ENCODE measurements at places on chromosomes 1 and 21. TPM values are rescaled to one million over a fixed set of nuclear protein-coding genes. Genes with fewer than 3 reads are reported as not detected.

DNA sequence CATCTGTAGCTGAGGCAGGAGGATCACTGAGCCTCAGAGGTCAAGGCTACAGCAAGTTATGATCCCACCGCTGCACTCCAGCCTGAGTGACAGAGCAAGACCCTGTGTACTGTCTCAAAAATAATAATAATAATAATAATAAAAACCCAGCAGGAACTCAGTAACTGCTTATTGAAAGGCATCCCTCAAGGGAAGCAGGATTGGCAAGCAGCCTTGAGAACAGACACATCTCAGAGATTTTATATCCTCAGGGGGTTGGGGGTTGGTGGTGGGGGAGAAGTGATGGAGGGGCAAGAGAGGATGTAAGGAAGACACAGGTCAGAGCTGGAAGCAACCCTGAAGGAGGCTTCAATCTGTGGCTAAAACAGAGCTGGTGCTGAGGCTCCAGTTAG lies 29.6 kb downstream of the GNB1 start:
- DNase-seq, result no peak

GRCh38 chr1:91760512-91760911 lies 125.4 kb downstream of the TGFBR3 start:
- no peak for DNase-seq

DNA sequence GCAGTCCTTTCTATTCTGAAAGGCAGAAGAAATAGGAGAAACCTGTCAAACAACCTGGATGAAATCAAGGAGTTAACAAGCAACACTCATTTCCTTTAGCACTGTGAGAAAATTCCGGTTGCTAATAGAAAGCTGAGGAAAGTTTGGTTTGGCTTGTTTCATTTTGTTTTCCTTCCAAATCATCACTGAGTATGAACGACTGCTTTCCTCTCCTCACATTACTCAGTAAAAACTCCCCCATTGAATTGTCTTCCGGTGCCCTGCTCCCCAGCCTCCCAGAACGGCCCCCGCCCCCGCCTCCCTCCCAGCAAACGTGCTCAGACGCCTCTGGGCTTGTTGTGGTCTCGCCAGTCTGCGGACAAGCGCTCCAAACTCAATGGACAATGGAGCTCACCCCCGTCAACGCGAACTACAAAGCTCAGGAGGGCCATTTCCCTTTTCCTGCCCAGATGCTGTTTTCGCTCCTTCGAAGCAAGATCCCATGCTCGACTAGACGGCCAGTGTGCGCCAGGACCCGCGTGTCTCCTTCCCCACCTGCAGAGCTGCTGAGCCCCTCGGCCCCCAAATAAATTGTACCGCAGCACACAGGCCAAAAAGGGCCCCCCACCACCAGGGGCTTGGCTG lies 747 bp downstream of the STX6 start:
- peak; percentile 62 for DNase-seq

Gene TMPRSS15
- not detected for total RNA-seq

DNA sequence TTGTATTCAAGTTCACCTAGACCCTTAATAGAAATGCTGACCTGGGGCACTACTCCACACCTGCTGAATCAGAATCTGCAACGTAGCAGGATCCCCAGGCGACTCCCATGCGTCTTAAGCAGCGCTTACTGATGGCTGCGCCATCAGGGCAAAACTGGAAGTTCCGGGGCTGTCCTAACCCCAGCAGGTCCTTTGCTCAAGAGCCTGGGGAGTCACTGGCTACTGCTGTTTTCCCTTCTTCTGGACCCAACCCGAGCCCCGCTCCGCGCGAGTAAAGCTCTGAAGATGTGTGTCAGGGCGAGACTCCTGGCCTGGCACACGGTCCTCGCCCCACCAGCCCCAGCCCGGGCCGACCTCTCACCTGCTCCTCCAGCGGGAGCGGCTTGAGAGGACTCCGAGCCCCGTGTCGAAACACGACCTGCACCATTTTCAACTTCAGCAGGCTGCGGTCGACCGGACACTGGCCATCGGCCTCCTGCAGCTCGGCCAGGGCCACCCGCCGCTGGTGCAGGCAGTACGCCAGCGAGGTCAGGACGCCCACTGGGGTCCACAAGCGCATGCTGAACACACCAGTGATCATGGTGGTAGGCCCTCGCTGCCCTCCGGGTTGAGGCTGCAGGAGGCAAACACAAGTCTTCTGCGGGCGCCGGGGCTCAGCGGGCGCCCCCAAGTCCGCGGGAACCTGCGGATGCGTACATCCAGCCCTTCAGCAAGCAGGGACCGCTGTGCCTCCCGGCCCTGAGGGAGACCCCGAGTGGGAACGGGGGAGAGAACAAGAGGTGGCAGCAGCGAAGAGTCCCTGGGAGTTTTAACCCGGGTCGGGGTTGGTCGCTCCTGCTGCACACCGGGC lies 630 bp downstream of the ACP6 start:
- no peak for DNase-seq

GRCh38 chr1:155108296-155108695 lies 19.4 kb upstream of the EFNA1 start:
- no peak for DNase-seq

- no peak for DNase-seq
These were observed 57.6 kb downstream of the TRIM33 start for GRCh38 chr1:114453361-114453784.

Gene ELAPOR1
- total RNA-seq, result 1.2 TPM

DNA sequence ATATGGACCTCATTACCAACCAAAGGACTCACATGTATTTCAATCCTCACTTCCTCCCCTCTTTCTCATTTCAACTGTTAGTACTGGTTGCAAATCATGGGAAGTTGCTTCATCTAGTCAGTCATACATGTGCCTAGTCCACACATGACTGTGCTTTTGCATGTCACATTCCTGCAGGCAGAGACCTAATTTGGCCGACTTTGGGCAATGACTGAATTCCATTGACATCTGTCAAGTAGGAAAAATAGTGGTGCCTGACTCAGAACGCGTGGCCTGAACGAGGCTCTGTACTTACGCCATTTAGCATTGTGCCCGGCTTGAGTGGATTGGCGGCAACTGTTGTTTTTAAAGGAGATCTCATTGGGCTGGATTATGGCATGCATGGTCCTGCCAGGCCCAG lies 18.0 kb downstream of the PTPRU start:
- no peak for DNase-seq

- peak; percentile 51 for DNase-seq
These were observed 102.7 kb upstream of the IVNS1ABP start for GRCh38 chr1:185419718-185420117.

Gene ANGPTL3
- total RNA-seq, result not detected

DNA sequence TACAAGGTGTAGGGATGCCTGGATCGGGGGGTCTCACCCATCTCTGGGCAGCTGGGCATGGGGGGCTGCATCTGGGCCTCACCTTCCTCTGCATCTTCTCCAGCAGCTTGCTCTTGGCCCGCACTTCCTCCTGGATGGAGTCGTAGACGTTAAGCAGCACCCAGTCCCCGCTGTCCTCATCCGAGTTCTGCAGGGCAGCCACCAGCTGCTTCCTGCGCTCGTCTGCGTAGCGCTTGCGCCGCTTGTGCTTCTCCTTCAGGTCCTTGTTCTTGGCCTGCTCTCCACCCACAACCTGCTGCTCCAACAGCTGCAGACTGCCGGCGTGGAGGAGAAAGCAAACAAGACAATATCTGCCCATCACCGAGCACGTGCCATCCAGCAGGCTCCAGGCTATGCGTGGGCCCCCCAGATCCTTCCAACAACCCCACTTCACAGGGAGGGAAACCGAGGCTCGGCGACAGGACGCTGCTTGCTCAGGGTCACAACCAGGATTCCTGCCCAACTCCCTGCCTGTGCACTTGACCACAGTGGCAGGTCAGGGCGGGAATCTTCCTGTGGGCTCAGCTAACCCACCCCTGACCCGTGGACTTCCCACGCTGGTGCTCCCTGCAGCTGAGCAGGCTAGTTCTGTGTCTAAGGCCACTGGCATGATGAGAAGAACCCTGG lies 21.5 kb upstream of the DDOST start:
- DNase-seq, result no peak

Gene ADGRL2
- total RNA-seq, result 0.22 TPM

Gene S100B
- total RNA-seq, result not detected

- DNase-seq, result peak; percentile 84
These were observed at the start of gene ADAM15 for GRCh38 chr1:155050560-155051341. Gene ADAM15, plus strand, starts transcription at chr1:155051316. Its CDS starts 71 bp downstream, at chr1:155051387.
